Activated T-helper 17 cell treated with anti-CD3 and anti-CD28 coated beads, Interleukin-2, amount 50 U/mL, for 72 hours (primary cell): ENCODE measurements at places on chromosomes 3 and 15. TPM values are rescaled to one million over a fixed set of nuclear protein-coding genes. Genes with fewer than 3 reads are reported as not detected.

GRCh38 chr3:189188466-189188865 is 16.7 kb downstream of the TPRG1 start:
- ATAC-seq = no peak

- peak; percentile 71 for ATAC-seq
Measured at GRCh38 chr3:118817748-118818165, 216.9 kb downstream of the IGSF11 start.

DNA sequence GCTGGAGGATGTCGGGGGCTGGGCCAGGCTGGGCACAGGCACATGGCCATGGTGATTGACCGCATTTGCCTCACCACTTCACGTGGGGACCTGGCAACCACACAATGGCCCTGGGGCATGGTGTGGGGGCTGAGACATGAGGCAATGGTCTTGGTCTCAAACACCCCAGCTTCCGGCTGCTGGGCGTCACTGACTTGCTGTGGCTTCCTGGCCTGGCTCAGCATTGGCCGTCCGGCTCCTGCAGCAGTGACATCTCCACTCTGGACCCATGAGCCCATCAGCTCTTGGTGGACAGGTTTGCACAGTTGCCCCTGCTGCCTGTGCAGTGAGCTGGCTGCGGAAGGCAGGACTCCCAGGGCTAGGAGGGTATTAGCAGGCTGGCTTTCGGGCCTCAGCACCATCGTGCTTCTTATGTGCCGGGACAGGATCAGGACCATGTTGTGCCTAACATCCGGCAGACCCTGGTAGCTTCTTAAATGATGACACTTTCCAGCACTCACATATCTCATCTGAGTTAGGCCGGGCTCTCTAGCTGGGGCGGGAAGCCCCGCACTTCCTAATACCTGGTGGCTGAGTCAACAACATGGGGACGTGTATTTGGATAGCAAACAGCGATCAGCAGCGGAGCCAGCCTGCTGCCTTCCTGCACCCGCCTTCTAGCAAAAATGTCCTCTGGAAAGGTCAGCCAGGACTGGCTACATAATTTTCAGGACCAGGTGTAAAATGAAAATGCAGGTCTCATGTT is 34.1 kb downstream of the ZNF710 start:
- no peak for ATAC-seq

GRCh38 chr3:9399746-9400145 is 2.3 kb downstream of the SETD5 start:
- no peak for ATAC-seq

- no peak for ATAC-seq
Measured at GRCh38 chr3:195207731-195208130, 63.2 kb downstream of the XXYLT1 start.

Gene ARRDC4
- total RNA-seq = 0.39 TPM

DNA sequence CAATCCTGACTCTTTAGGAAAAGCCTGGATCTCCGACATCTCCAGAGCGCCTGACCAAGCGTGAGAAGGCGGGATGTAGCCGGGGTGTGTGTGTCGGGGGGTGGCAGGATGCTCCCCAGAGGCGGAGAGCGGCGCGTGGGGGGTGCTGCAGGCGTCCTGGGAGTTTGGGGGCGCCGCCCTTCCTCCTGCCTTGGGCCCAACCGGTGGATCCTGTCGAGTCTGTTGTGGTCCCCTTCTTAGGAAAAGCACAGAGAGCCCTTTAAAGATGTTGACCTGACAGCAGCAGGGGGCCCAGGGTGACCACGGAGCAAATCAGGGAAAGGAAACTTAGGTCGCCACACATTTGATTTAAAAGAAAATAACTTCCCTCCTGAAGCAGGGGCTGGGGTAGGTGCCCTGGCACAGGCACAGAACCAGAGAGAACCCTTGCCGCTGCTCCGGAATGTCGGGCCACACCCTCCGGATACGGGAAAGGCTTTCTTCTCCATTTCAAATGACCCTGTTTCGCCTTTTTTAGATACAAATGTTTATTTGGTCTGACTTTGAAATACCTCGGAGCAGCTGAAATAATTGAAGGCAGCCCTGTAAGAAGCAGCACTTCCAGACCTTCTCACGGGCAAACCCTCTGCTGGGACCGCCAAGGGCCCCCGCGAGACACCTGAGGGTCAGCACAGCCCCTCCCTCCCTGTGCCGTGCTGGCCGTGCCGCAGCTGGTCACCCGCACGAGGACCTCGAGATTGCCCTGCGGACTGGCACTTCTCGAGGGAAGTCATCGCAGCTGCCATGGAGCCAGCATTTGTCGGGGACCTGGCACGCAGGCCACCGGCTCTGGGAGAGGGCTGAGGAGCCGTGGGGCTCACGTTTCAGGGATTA is 102.9 kb upstream of the KLF13 start:
- ATAC-seq = no peak

GRCh38 chr3:50623840-50624474 is 7.0 kb downstream of the MAPKAPK3 start:
- ATAC-seq = peak; percentile 84

DNA sequence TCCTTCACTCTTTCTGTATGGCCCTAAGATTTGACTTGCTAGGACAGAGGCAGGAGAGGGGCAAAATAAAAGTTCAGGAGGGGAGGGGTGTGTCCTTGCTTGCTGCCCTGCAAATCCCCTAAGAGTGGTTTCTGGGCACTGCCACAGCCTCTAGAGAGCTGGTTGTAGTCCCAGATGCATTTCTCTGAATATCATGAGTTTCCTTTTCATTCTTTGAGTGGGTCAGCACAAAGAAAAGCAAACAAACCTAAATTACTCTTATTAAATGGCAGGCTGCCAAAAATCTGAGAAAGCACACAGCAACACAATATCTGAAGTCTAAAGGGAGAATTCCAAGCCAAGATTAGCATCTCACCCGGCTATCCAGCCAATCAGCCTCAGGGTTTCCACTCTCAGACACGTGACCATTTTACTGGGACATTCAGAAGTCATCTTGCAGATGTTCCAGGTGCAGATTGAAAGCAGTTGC is 919.3 kb downstream of the TUSC7 start:
- ATAC-seq = no peak

Gene P3H2
- total RNA-seq = not detected

DNA sequence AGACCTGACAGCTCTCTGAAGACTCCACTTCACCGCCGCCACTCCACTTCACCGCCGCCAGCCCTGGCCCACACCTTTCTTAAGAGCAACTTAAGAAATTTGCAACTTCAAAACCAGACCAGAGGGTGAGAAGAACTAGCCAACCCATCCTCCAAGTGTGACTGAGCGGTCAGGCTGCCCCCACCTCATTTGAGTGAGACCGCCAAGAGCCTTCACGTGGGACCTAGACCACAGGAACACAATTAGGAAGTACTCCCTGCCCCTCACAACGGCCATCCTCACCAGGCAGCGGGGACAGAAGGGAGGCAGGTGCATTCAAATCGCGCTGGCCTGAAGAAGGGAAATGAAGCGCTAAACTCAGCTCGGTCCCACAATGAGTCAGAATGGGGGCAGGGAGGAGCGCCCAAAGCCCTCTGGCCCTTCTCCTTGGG is 156.8 kb upstream of the BCL6 start:
- no peak for ATAC-seq

DNA sequence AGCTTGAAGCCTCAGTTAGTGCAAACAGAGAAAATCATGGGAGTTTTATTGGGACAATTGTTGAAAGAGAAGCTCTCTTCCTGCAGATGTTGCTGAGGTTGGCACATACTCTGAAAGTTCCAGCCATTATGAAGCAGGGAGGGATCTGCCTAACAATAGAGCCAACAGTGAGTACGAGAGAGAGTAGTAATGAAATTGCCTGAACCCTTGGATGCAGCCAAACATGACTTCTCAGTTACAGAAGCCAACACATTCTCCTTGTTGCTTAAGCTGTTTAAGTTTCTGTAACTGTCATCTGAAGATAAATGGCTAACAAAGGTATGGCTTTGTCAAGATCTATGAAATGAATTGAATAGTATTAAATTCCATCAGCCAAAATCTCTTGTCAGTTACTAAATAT is 211.0 kb upstream of the TTC14 start:
- no peak for ATAC-seq
